IMR-90 (cell line): ENCODE measurements at places on chromosomes 3 and 15. TPM values are rescaled to one million over a fixed set of nuclear protein-coding genes. Genes with fewer than 3 reads are reported as not detected.

DNA sequence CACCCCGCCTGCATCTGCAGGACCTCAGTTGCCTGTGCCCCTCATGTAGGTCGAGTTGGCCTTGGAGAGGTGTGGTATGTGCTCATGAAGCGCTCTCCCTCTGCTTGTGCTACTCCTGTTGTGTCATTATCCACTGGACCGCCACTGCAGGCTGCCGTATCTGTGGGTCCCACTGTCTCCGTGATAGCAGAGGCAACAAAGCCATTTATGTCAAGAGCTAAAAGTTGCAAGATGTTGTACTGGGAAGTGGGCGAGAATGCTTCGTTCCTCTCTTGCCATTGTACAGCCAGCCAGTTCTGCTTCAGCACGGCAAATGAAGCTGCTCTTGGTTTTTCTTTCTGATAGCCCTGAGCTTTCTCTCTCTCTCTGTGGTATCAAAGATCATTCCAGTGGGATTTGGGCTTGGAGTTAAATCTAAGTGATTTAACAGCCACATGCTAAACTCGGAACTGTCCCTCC, 89.0 kb downstream of the TMEM212 start:
- no peak for DNase-seq

The LRTM1 gene
- total RNA-seq, result not detected in 2 replicates

The CD96 gene
- 0.18 and 0.28 TPM in 2 replicates for total RNA-seq

DNA sequence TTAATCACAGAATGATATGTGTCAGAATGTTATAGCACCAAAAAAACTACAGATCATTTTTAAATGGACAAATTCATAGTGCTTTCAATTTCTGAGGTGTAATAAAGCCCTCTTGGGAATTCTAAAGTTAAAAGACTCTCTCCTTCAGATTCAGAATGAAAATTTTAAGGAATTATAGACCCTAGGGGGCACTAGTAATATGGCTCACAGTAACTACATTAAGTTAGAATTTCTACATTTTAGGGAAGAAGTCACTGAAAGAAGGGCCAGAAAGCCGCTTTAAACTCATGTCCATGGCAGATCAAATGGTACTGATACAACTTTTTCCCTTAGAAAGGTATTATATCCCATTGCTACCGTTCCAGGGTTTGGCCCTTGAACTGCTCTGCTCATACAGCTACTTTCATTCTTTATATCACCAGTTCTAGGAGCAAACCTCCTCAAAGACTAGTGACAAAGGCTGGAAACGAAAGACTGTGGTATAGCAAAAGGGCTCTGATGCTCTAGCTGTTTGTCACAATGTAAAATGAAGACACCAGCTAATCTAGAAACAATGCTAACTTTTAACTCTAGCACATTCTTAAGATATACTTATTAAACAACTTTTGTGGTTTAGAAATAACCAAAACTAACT, 18.1 kb downstream of the DAZL start:
- DNase-seq, result peak; percentile 5

The TNFSF10 gene
- 1.1 and 1.3 TPM in 2 replicates for total RNA-seq

The P2RY12 gene
- total RNA-seq, result not detected in 2 replicates

The SKOR1 gene
- not detected in 2 replicates for total RNA-seq

GRCh38 chr15:32774022-32774421, 56.2 kb downstream of the GREM1 start:
- peak; percentile 98 for DNase-seq

DNA sequence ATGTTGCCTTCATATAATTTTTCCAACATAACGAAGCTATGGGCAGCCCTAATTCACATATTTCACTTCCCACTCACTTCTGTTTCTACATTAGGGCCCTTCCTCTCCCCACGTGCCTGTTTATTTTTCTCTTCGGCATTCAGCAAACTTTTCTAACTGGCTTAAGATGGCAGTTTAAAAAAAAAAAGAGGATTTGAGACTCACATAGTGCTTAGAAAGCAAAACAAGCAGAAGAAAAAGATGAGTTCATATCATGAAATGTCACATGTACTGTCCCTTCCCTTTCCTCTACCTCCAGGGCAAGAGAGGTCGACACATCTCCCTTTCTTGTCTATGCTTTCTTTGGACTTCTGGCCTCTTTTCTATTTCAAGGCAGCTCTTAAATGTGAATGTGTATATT, 30.6 kb downstream of the SLC49A4 start:
- no peak for DNase-seq

The C3orf33 gene
- 0.72 and 1.1 TPM in 2 replicates for total RNA-seq

DNA sequence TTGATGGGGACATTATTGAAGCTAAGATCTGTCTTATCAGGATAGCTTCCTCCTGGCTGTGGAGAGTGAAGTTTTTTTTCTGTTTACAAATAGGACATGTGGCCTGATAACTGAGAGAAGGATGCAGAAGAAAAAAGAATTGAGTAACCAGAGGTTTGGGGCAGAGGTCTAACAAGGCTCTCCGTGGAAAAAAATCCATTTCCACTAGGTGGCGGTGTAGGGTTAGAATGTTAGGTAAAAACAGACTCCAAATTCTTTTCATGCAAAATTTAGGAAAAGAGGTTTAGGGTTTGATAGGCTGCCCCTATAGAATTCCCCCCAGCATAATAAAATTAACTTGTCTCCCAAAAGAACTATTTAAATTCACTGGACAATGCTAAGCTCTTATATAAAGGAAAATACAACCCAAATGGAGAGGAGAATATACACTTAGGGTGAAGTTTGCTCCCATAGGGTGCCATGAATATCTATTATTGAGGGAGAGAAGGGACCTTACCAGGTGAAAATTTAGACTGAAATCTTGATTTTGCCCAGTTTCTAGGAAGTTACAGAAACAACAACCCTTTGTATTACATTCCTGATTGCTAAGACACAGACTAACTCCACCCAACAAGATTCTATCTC, 1560.4 kb downstream of the OTOL1 start:
- DNase-seq, result peak; percentile 19

DNA sequence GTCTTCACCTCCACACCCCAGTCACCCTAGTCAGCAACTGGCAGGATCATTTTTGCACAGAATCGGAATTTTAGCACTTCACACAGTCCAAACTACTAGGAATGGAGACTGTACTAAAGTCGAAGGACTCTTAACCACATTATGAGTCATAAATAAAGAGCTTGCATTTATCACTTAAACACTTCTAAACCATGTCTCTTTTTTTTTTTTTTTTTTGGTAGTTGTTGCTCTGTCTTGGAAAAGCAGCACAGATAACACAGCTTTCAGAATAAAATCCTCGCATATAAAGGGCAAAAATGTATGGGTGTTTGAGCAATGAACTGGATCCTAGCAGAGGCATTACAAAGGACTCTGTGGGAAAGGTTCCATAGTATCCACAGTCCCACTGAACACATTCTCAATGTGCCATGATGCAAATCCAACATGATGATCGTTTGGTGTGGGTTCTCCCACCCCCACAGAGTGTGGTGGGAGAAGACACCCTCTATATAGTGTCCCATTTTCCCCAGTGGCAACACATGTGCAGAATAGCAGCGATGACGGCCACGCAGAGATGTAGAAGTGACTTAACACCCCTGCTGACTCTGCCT, 47.1 kb downstream of the FOXP1 start:
- DNase-seq, result peak; percentile 86
